Activated T-cell treated with anti-CD3 and anti-CD28 coated beads, Interleukin-2, amount 50 U/mL, for 72 hours (primary cell): ENCODE measurements at places on chromosomes 5 and 9.

GRCh38 chr9:96150324-96151227 lies 151.4 kb downstream of the HSD17B3 start:
- H3K36me3 ChIP-seq: no peaks in the 10 kb centered on the region
- peak; percentile 70 for DNase-seq
- H3K4me1 ChIP-seq: peaks cover 39% of the 10 kb centered on the region
- peaks cover 49% of the 10 kb centered on the region for H3K27me3 ChIP-seq
- H3K27ac ChIP-seq: peak overlapping the region; percentile 58
- H3K4me3 ChIP-seq: peak overlapping the region; percentile 57

GRCh38 chr5:23208959-23209431 lies 298.4 kb upstream of the PRDM9 start:
- no peaks in the 10 kb centered on the region for H3K4me1 ChIP-seq
- H3K27me3 ChIP-seq: no peaks in the 10 kb centered on the region
- no peak overlapping the region for H3K4me3 ChIP-seq
- DNase-seq: no peak

GRCh38 chr5:173655196-173655797 lies 38.8 kb upstream of the BOD1 start:
- DNase-seq: no peak
- H3K36me3 ChIP-seq: peaks cover 2% of the 10 kb centered on the region
- H3K4me1 ChIP-seq: no peaks in the 10 kb centered on the region

GRCh38 chr5:73812457-73812856 lies 186.5 kb downstream of the ARHGEF28 start:
- no peaks in the 10 kb centered on the region for H3K4me1 ChIP-seq
- DNase-seq: no peak
- no peak overlapping the region for H3K4me3 ChIP-seq
- H3K27me3 ChIP-seq: peaks cover 40% of the 10 kb centered on the region
- no peaks in the 10 kb centered on the region for H3K36me3 ChIP-seq

- H3K27ac ChIP-seq: no peak overlapping the region
- no peak for DNase-seq
- H3K4me1 ChIP-seq: no peaks in the 10 kb centered on the region
- no peaks in the 10 kb centered on the region for H3K27me3 ChIP-seq
These were observed 41.5 kb upstream of the PTPDC1 start for GRCh38 chr9:94042516-94043360.

DNA sequence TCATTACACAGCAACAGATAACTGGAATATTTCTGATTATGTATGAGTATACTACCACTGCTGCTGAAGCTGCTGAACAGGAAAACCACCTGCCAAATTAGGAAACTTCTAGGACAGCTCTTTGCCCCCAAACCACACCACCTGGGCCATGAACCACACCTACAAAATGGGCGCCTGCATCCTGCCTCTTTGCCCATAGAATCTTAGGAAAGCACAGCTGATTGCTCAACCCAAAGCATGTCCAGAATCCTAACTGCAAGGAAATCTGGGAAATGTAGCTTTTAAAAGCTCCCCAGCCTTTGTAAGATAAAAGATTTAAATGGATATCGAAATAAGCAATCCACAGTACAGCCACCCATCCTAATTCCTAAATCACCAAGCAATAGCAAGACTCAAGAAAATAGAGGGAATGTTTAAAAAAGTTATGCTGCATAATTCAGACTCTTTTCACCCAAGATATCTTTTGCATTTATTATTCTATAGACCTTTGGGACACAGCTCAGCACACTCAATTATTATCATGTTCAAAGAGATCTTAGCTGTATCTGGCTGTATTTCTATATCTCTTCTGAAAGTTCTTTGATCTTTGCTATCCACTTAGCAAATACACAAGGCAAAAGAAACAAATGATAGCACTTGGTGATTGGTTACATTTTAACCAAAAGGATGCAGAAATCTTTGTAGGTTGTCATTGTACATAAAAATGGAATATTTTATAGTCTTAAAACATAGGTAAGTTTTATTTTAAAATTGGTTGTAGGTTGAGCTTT lies 6.8 kb upstream of the C9orf152 start:
- no peaks in the 10 kb centered on the region for H3K36me3 ChIP-seq
- no peak overlapping the region for H3K27ac ChIP-seq
- H3K27me3 ChIP-seq: peaks cover 5% of the 10 kb centered on the region
- DNase-seq: no peak
- H3K4me3 ChIP-seq: no peak overlapping the region

DNA sequence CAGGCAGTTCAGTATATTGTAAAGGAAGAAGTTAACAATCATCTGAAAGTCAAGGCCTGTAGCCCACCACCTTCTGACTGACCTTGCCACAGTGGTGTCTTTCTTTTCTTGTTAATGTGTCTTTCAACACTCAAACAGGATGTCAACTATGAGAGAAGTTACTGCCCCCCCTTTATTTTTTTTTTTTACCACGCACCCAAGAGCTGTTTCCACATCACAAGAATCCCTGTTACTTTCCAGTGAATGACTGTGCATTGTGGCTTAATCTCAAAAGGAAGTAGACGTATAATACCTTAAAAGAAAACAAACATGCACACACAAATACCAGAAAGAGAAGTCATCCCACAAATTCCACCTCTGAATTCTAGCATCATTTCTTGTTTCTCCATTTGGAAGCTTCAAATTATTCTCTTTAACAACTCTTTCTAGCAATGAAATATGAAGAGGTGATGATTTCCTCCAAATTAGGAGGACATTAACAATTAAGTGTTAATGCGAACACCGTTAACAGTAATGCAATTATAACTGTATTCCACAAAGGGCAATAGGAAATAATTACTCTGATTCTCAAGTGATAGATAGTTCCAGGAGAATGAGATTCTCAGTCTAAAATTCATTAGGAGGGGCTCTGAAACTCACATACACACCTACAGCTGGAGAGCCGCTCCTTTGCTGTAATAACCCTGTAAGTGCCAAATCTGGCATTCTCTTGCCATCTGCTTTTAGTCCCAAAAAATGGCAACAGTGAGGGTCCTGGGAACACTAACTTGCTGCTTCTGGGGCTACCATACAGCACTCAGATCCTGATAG lies 201.0 kb downstream of the EFNA5 start:
- H3K4me1 ChIP-seq: peaks cover 3% of the 10 kb centered on the region
- H3K4me3 ChIP-seq: no peak overlapping the region
- no peak for DNase-seq
- H3K27ac ChIP-seq: no peak overlapping the region
- H3K27me3 ChIP-seq: no peaks in the 10 kb centered on the region
- H3K36me3 ChIP-seq: no peaks in the 10 kb centered on the region

GRCh38 chr9:12818431-12819000 lies 43.7 kb downstream of the LURAP1L start:
- DNase-seq: no peak
- H3K27ac ChIP-seq: no peak overlapping the region
- no peaks in the 10 kb centered on the region for H3K4me1 ChIP-seq
- H3K27me3 ChIP-seq: no peaks in the 10 kb centered on the region
- H3K36me3 ChIP-seq: peaks cover 2% of the 10 kb centered on the region

DNA sequence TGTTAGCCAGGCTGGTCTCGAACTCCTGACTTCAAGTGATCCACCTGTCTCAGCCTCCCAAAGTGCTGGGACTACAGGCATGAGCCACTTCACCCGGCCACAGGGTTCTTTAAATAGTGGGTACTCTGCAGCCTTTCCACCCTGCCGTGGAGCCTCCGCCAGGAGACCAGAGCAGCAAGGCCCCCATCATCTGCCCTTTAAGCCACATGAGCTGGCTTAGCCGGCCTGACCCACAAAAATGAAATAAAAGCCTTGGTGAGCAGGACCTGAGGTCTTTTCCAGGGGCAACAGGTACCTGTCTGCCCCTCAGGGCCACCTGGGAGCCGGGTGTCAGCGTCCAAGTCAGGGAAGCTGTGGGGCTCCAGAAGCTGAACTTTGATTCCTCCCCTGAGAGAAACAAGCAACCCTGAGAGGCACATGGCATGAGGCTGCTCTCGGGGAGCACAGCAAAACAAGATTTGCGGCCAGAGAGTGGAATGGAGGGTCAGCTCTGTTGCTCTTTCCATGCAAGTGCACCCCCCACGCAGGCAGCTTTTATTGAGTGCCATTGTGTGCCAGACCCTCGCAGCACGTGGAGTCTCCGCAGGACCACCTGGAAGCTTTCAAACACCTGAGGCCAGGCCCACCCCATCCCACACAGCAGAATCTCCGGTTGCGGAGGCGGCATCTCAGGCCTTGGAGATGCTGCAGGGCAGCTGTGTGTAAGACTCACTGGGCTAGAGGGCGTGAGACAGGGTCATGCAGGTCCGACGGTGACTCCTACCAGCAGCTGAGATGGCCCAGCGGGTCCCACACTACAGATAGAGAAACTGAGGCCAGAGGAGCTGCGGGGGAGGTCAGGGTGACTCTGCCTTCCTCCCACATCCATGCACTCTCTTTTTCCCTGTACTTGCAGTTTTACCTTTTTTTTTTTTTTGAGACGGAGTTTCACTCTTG lies 4.8 kb upstream of the WNK2 start:
- H3K4me1 ChIP-seq: peaks cover 8% of the 10 kb centered on the region
- DNase-seq: no peak
- peaks cover 29% of the 10 kb centered on the region for H3K27me3 ChIP-seq
- H3K27ac ChIP-seq: peak overlapping the region; percentile 35

GRCh38 chr5:136039202-136039601 lies 10.4 kb downstream of the TGFBI start:
- H3K4me1 ChIP-seq: peaks cover 38% of the 10 kb centered on the region
- peaks cover 5% of the 10 kb centered on the region for H3K27me3 ChIP-seq
- no peak for DNase-seq
- H3K4me3 ChIP-seq: no peak overlapping the region
- peaks cover 3% of the 10 kb centered on the region for H3K36me3 ChIP-seq
- H3K27ac ChIP-seq: no peak overlapping the region

DNA sequence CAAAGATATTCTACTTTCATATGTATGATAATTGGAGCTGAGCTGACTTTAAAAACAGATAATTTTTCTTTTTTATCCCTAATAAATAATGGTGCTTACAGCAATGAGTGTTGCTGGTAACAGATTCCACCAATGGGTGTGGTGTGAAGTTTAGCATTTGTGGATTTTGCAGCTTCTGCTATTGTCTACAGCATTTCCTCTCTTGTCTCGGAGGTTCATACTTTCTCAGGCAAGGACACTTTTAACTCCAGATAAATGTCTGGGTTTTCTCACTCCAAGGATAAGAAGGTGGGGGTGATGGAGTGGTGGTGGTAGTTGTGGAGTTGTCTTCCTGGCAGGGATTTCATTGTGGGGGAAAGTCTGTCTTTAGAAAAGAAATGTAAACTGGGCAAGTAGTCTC lies 120.0 kb upstream of the CDKN2B start:
- peaks cover 22% of the 10 kb centered on the region for H3K27me3 ChIP-seq
- no peak overlapping the region for H3K27ac ChIP-seq
- H3K4me3 ChIP-seq: no peak overlapping the region
- H3K4me1 ChIP-seq: no peaks in the 10 kb centered on the region
- H3K36me3 ChIP-seq: no peaks in the 10 kb centered on the region

GRCh38 chr9:114910541-114910940 lies 19.9 kb downstream of the TNFSF8 start:
- peak overlapping the region; percentile 58 for H3K27ac ChIP-seq
- H3K27me3 ChIP-seq: no peaks in the 10 kb centered on the region
- peaks cover 13% of the 10 kb centered on the region for H3K36me3 ChIP-seq
- H3K4me1 ChIP-seq: peaks cover 84% of the 10 kb centered on the region

GRCh38 chr5:157165668-157166067 lies 396 bp downstream of the GARIN3 start:
- H3K27me3 ChIP-seq: no peaks in the 10 kb centered on the region
- no peak overlapping the region for H3K27ac ChIP-seq
- H3K4me3 ChIP-seq: peak overlapping the region; percentile 77
- H3K36me3 ChIP-seq: peaks cover 6% of the 10 kb centered on the region
- peaks cover 84% of the 10 kb centered on the region for H3K4me1 ChIP-seq

DNA sequence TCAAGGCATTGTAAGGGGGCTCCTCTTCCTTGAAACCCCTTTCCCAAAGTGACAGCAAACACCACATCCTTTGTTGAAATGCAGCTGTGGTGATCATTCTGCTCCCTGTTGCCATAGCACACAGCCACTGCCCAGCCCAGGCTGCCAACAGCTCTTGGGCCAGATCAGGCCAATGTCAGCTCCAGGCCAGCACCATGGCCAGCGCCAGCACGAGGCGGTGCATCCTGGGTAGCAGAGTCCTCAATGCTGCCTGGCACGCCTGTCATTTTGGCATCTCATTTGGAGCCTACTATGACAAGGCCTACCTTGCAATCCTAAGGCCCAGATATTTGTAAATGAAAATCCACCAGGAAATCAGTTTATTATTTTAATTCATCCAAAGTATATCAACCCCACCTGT lies 390.6 kb downstream of the DNAH5 start:
- DNase-seq: no peak
- peaks cover 2% of the 10 kb centered on the region for H3K36me3 ChIP-seq
- no peak overlapping the region for H3K4me3 ChIP-seq
- H3K27me3 ChIP-seq: no peaks in the 10 kb centered on the region

- no peak overlapping the region for H3K27ac ChIP-seq
- H3K36me3 ChIP-seq: no peaks in the 10 kb centered on the region
- H3K27me3 ChIP-seq: no peaks in the 10 kb centered on the region
- H3K4me1 ChIP-seq: no peaks in the 10 kb centered on the region
- no peak for DNase-seq
- H3K4me3 ChIP-seq: no peak overlapping the region
These were observed 128.0 kb downstream of the PIP5K1B start for GRCh38 chr9:68832861-68833518.

DNA sequence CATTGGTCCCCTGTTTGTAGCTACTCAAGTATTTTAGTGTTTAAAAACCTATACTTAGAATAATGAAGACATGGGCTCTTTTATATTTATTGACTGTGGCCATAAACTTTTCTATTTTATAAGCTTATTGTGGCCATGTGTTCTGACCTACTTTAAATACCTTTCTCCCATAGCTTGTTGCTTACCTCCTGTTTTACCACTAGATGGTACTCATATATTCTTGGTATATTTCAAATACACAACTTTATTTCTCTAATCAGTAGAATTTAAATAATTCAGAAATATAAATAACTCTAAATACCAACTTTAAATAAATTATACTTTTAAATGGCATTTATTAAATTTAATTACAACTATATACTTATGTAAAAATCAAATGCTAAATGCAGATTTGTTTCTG lies 498.0 kb downstream of the PRDM9 start:
- no peak overlapping the region for H3K4me3 ChIP-seq
- H3K27me3 ChIP-seq: no peaks in the 10 kb centered on the region
- DNase-seq: no peak
- peaks cover 5% of the 10 kb centered on the region for H3K36me3 ChIP-seq

DNA sequence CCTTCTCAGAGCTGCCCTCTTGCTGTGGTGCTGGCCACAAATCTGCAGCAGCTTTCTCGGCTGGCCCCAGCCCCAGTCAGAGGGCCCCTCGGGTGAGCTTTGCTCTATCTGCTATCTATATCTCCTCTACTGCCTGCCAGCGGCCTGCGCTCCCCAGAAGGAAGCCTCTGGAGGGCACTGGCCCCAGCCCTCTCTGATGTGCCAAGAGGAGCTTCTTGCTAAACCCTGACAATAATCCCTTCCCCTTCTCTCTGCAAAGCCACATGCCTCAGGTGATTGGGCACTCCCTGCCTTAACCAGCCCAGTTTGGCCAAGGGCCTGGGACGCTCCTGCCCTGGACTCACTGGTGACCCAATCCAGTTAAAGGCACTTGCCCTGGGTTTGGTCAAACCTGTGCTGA lies 42.7 kb downstream of the CAMK2A start:
- no peaks in the 10 kb centered on the region for H3K4me1 ChIP-seq
- H3K4me3 ChIP-seq: no peak overlapping the region
- H3K27ac ChIP-seq: no peak overlapping the region
- no peak for DNase-seq

GRCh38 chr9:128208946-128209669 lies 5.9 kb downstream of the DNM1 start:
- H3K27me3 ChIP-seq: peaks cover 17% of the 10 kb centered on the region
- no peak overlapping the region for H3K27ac ChIP-seq
- no peak for DNase-seq
- H3K4me3 ChIP-seq: no peak overlapping the region

GRCh38 chr5:98268162-98268860 lies 505.2 kb upstream of the RGMB start:
- H3K4me1 ChIP-seq: no peaks in the 10 kb centered on the region
- no peak overlapping the region for H3K27ac ChIP-seq
- no peaks in the 10 kb centered on the region for H3K27me3 ChIP-seq
- no peak for DNase-seq
- no peak overlapping the region for H3K4me3 ChIP-seq
